ENCODE measurements at places on chromosomes 12 and 14.

DNA sequence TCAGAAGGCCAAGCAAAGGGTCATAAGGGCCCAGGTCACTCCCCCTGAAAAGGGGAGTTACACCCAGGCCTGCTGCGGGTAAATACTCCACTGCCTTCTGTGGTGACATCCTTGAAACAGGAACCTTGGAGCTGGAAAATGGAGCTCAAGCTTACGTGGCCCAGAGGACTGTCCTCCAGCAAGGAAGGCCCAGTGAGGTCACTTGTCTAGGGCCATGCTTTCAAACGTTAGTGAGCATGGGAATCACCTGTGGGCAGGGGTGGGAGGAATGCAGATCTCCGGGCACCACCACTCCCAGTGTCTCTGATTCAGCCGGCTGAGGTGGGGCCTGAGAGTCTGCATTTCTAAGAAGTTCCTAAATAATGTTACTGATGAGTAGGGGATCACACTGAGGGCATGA is 140.5 kb upstream of the CCND2 start:
- no peak for DNase-seq

DNA sequence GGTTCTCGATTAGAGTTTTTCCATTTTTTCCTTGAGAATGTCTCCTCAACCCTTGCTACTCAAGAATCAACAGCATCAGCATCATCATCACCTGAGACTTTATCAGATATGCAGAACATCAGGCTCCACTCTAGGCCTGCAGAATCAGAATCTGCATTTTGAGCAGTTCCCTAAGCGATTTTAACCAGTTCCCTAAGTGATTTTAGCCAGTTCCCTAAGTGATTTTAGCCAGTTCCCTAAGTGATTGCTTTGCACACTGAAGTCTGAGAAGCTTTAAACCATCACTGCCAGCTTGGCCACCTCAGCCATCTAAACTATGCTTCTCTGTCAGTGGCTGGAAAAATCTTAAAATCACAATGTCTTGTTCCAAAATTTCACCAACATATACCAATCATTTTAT is 29.4 kb upstream of the SLC38A1 start:
- DNase-seq, result no peak

GRCh38 chr12:115811045-115811444 is 466.4 kb downstream of the MED13L start:
- no peak for DNase-seq

DNA sequence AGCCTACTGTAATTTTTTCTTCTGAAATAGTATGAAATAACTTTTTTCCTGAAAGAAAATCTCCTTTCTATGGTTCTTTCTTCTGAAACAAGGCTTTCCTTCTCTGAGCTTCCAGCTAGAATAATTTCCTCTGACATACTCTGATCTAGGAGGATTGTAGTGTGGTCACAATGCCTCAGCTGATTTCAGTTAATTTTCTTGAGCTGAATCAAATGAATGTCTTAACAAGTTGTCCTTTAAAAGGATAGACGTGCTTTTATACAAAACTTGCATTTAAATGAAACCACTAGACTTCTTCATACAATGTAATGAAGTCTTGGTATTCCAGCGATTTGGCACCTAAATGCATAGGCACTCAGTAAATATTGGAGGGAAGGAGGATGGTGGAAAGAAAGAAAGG is 94.4 kb downstream of the BICD1 start:
- no peak for DNase-seq

- no peak for DNase-seq
These were observed 36.2 kb downstream of the VDR start for GRCh38 chr12:47868552-47869031.

DNA sequence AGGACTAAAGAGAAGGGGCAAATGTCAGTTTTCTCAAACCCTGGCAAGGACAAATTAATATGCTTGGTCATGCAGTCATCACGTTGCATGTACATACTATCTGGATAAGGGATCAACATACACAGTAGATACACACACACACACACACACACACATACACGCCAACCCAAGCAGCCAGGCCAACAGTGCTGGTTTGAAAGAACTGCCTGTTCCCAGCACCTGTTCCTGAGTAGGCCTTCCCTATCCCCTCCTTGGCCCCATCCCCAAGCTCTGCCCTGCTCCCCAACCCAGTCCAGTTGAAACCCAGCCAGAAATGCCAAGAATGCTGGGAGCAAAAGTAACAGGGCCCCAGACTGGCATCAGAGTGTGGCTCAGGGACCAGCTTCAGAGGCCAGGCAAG is 4.4 kb downstream of the ITGA7 start:
- DNase-seq, result no peak

- no peak for DNase-seq
These were observed 102.7 kb downstream of the DACT1 start for GRCh38 chr14:58740379-58740935.

GRCh38 chr14:52076334-52076733 is 7.5 kb upstream of the NID2 start:
- DNase-seq, result no peak

- DNase-seq, result no peak
These were observed 1.4 kb upstream of the P2RX2 start for GRCh38 chr12:132617135-132617701.

- DNase-seq, result no peak
These were observed 19.2 kb upstream of the MGAT4C start for GRCh38 chr12:86275356-86275755.
